ENCODE measurements at places on chromosomes 16 and 17.
A peak's percentile ranks its signal among the peaks of the same experiment; 100 is the strongest.

DNA sequence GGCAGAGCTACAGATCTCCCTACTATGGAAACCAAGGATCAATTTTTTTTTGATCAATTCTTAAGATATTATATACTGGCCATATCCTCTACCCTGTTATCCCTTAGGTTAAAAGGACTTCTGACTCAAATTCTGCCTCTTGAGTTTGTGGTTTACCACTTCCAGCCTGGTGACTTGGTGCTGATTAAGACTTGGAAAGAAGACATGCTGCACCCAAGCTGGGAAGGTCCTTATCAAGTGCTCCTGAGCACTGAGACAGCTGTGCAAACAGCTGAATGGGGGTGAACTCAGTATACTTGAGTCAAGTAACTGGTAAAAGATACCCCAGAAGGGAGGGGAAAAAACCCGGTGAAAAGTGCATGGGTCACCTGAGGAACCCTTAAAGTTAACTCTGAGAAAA lies 20.5 kb upstream of the SPACA3 start:
- DNase-seq = no peak

- DNase-seq = no peak
These were observed 12.9 kb downstream of the CMIP start for GRCh38 chr16:81457326-81458133.

- no peak for DNase-seq
These were observed 434.8 kb downstream of the SLC39A11 start for GRCh38 chr17:72657467-72658317.

GRCh38 chr17:46195217-46195855 lies 2.1 kb upstream of the KANSL1 start:
- DNase-seq = no peak

GRCh38 chr16:19696328-19696727 lies 21.7 kb downstream of the KNOP1 start:
- peak; percentile 29 for DNase-seq

GRCh38 chr16:85431431-85432124 lies 181.5 kb upstream of the GSE1 start:
- DNase-seq = no peak

Measured in T47D (cell line).